ENCODE measurements at places on chromosomes 7 and 10.

DNA sequence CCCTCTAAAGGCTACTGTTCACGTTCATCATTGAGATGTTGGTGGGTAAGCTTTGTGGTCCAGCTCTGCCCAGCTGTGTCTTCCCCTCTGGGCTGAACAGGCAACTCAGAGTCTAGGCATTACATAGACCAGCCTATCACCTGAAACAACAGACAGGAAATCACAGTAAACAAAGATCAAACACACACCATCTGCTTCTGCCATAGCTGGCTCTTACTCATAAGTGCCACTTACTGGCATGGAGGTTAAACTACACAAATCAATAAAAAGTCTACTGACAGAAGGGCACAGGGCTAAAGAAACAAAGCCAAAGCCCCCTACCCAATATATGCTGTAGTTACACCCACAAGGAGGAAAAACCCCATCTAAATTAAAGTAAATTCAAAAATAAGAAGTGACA, 35.0 kb downstream of the SEPTIN14 start:
- no peak for DNase-seq

DNA sequence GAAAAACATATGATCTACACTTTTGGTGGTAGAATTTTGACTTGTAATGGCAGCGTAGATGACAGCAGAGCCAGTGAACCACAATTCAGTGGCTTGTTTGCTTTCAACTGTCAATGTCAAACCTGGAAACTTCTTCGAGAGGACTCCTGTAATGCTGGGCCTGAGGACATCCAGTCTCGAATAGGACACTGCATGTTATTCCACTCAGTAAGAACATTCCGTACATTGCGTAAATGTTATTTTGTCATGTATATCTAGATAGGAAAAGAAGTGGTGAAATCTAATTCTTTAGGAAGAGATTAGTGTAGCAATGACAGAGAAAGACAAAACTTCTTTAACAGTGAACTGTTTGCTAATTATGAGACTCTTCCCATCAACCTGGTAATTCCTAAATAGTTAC, 112.9 kb downstream of the PODXL start:
- DNase-seq: no peak

DNA sequence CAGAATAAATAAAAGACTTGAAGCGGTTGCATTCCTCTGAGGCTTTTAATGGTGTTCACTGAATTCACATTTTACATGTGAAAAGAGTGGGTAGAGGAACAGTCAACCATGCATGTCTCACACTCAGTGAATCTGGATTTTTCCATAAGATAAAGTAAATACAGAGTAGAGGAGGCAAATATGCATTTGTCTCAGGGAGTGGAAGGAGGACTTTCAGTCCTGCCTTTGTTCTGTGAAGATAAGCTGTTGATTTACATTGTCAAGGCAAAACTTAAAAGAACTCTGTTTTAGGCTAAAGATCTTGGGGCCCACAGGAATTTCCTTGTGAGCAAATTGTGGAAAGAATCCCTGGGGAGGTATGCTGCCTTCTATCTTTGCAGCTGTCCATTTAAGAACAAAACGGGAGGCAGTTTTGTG, 825.3 kb upstream of the MBL2 start:
- DNase-seq: no peak

GRCh38 chr7:15234431-15234830, 327.4 kb downstream of the AGMO start:
- DNase-seq: no peak

DNA sequence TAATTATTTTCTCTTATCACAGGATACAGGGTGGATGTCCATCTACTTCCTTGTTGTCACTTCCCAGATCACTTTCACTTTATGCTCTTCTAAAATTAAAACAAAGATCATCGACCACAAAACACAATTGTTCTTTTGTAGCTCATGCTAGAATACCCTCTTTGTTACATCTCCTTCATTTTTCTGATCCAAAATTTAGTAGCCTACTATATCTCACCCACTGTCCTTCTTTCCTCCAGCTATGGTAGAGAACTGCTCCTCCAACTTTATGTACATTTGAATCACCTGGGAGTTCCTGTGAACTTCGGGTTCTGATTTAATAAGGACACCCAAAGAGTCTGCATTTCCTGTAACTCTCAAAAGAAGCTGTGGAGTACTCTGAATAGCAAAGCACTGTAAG, 1.2 kb upstream of the AHR start:
- no peak for DNase-seq

GRCh38 chr10:75817198-75817597, 385.8 kb downstream of the LRMDA start:
- no peak for DNase-seq

DNA sequence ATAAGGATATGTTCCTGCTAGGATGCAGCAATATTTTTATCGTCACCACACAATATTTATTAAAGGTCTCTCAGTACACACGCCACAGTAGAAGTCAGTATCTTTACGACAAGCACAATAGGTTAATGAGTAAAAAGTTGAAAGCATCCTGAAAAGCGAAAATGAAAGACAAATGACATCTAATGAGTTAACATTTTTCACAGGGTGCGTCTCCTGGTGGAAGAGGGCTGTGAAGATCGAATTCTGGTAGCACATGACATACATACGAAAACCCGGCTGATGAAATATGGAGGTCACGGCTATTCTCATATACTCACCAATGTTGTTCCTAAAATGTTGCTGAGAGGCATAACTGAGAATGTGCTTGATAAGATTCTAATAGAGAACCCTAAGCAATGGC, 10.8 kb downstream of the C1QL3 start:
- DNase-seq: no peak

DNA sequence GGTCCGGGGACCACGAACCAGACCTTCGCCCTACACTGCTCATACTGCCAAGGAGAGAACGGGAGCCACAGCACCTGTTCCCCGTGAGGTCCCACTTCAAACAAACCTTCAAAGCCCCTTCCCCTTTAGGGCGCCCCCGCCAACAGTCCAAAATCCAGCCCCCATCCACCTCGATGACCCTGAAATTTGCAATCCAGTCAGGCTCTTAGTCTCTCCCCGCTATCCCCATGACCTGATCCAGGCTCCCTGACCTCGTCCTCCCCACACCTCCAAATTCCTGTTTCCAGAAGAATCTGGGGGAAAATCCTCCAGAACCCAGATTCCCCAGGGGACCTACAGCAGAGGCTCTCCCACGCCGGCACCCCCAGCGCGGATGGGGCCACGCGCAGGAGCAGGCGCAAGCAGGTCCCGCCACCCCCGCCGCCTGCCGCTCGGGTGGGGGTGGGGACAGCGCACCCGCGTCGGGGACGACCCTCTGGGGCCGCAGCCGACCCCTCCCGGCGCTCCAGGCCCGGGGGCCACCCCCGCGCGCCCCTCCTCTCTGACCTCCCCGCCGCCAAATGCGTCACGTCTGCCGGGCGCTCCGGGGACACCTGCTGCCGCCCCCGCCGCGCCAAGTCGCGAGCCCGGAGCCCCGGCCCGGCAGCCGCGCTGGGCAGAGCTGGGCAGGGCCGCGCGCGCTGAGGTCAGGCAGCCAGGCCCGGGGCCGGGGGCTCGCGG, 753 bp downstream of the CAMK2B start:
- peak; percentile 49 for DNase-seq

- no peak for DNase-seq
Observed at GRCh38 chr10:7563770-7564169, 103.0 kb downstream of the ITIH5 start.

GRCh38 chr10:97207756-97208346, 22.1 kb upstream of the SLIT1 start:
- DNase-seq: peak; percentile 38

GRCh38 chr7:32891043-32891799, at the start of gene KBTBD2:
KBTBD2 (minus strand) TSS chr7:32891760; CDS start chr7:32879604, 12,156 bp downstream.
- DNase-seq: peak; percentile 88

- no peak for DNase-seq
Observed at GRCh38 chr10:14349081-14349480, 18.4 kb upstream of the FRMD4A start.

- DNase-seq: no peak
Observed at GRCh38 chr10:124267231-124267885, 151.4 kb downstream of the OAT start.

DNA sequence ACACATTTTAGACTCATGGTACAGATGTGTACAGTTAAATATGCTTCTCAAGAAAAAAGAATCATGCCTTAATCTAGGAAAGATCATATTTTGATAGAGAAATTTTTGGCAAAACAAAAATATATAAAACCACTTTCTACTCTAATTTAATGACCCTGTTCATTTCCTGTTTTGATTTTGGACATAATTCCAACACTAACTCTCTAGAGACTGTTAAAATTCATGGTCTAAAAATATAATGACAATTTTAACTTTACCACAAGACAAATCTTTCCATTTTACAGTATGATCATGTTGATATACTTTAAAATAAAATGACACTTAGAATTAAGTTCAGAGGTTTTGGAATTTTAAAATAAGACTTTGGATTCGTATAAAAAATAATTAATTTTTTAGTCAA, 45.2 kb downstream of the PRKG1 start:
- DNase-seq: no peak

- no peak for DNase-seq
Observed at GRCh38 chr10:86186633-86187032, 180.0 kb downstream of the GRID1 start.

GRCh38 chr10:73166972-73167371, 836 bp downstream of the ECD start:
- no peak for DNase-seq

- DNase-seq: peak; percentile 41
Observed at GRCh38 chr10:49286686-49287085, 12.3 kb upstream of the C10orf71 start.

- peak; percentile 55 for DNase-seq
Observed at GRCh38 chr10:19168584-19168983, 120.0 kb downstream of the MALRD1 start.

- DNase-seq: no peak
Observed at GRCh38 chr7:142716596-142716995, 32.7 kb upstream of the PRSS1 start.

DNA sequence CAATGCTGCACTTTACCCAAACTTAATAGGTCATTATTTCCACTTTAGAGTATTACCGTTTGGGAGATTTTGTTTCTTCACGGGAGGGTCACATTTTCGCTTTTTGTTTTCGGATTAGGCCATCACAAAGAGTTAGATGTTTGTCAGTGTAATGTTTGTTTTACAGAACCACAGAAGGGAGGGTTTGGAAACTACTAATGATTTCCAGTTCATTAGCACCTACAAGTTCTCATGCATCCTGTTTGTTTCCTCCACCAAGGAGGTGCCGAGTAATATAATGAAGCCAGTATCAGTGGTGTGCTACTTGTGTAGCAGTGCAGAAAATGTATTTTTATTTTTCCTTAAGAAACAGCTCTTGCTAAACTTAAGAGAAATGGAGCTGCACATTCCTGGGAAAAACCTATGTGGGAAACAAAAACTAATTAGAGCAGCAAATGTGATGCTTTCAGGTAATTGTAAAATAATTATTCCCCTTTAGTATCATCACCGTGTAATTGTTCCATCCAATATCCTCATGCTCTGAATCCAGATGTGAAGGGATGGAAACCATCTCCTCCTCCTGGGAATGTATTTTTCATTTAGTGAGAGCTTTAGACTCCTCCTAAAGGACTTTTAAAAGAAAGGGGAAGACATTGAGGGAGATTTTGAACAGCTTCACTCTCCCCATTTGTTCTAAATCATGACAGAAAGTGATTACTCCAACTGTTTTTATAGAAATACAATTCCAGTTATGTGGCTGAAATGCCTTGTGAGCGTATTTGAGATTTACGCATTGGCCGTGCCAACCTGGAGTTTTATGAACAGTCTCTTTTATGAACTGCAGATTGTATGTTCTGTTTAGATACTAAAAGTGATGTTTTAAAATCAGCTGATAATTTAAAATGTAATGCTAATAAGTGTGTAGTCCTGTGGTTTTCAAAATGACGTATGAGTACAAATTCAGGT, 5.6 kb downstream of the CELF2 start:
- no peak for DNase-seq

- no peak for DNase-seq
Observed at GRCh38 chr10:123327896-123328295, 173.7 kb downstream of the BUB3 start.

DNA sequence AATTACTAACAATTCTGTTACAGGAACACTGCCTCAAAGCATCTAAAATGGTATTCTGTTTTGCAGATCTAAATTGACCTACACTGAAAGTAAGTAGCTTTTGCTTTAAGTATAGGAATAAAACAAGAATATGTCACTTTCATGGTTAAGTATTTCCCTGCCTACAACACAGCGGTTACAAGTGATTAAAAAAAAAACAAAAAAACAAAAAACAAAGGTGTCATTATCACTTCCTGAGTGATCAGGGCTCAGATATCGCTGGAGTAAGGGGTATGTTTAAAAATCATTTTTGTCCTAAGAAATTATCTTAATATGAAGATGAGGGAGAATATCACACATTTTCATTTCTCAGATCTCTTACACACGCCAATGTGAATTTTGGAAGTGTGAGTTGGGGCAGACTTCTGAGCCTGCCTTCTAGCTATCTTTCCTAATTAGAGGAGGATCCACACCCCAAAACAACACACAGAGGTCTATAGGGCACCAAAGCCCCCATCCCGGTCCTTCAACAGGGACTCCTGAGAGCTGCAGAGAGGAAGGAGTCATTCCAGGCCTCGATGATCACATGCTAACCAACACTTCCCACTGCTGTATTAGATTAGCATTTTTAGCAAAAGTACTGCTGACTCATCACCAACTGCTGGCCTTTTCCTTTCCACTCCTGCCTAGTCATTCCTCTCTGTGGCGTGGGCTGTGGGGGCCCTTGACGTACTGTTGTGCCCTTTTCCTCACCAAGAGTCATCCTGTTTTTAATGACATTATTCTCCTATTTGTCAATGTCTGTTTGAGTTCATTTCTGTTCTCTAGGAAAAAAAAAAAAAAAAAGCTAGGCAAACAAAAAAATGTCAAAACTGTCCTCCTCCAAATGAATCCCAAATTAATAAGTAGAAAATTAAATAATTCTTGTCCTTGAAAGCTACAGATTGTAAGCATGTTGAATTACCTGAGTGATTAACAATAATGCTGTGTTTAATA, 31.2 kb downstream of the PRTFDC1 start:
- DNase-seq: no peak

DNA sequence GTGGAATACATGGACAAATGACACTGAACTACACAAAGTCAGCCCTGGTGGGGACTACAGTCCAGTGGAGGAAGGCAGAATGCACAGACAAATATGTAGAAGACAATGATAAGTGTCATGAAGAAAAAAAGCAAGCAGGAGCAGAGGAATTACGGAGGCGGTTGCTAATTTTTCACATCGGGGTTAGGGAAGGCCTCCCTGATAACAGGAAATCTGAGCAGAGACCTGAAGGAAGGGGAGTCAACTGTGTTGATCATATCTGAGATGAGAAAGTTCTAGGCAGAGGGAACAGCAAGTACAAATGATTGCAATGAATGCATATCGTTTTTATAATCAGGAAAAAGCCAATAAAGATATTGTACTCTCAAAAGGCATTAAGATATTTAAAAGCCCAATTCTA, 14.0 kb downstream of the KIAA1549 start:
- no peak for DNase-seq

GRCh38 chr7:80253653-80254052, 119.0 kb downstream of the GNAI1 start:
- DNase-seq: no peak

DNA sequence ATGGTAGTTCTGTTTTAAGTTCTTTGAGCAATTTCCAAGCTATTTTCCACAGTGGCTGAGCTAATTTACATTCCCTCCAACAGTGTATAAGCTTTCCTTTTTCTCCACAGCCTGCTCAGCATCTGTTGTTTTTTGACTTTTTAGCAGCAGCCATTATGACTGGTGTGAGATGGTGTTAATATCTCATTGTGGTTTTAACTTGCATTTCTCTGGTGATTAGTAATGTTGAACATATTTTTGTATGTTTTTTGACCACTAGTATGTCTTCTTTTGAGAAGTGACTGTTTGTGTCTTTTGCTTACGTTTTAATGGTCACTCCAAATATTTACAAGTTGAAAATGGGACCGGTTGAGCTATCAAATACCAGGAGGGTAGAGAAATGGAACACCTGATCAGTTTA, 20.4 kb downstream of the GNG11 start:
- DNase-seq: no peak
